ENCODE measurements at places on chromosomes 16 and 17.
A peak's percentile ranks its signal among the peaks of the same experiment; 100 is the strongest.

DNA sequence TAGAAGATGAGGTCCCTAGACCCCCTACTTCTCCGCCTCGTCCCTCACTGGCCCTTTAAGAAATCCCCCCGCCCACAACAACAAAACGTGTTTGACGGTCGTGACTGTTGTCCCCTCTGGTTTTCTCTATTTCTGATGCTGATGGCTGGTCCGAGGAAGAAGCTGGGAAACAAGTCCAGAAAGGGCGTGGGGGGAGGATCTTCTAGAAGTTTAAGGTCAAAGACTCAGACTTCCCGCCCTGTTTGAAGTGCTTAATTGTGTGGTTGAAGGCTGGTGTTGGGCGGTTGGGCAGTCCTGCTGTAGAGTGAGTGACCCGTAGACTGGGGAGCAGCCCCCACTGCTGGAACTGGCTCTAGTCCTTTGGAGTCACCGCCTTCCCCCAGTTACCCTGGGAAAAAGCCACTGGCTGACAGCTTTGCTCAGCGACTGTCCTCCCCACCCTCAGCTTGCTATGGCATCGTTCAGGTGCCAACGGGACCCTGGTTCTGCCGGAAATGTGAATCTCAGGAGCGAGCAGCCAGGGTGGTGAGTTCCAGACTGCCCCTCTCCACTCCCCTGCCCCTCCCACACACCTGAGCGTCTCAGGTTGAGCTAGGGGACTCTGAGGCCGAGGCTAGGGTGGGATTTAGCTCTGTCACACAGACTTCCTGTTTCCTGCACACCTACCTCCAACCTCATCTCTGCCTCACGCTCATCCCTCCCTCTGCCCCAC, 1.6 kb downstream of the MLLT6 start:
- DNase-seq, result no peak

DNA sequence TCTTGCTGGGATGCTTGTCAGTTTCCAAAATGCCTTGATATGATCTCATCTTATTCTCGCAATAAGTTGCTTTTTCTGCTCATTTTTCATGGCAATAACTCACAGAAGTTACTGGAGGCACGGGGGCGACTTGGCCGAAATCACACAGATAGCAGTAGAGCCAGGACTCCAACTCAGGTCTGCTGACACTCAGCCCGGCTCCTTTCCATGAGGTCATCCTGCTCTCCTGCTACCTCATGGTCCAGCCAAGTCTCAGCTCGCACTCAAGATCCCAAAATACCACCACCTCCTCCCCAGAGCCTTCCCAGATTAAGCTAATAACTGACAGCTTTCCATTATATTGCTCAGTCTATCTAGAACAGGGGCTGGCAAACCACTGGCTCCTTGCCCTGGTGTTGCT, 269.5 kb downstream of the MAP2K4 start:
- no peak for DNase-seq

GRCh38 chr17:73198930-73199260, 6.0 kb downstream of the COG1 start:
- DNase-seq, result no peak

GRCh38 chr17:2335726-2336214, 487 bp downstream of the TSR1 start:
- no peak for DNase-seq

GRCh38 chr17:50148226-50149090, 2.0 kb downstream of the PPP1R9B start:
- DNase-seq, result peak; percentile 81

GRCh38 chr16:24346734-24347133, 90.6 kb downstream of the CACNG3 start:
- no peak for DNase-seq

GRCh38 chr17:64484380-64484779, 12.5 kb downstream of the POLG2 start:
- DNase-seq, result no peak

GRCh38 chr16:13289515-13289914, 388.1 kb downstream of the SHISA9 start:
- no peak for DNase-seq

- DNase-seq, result no peak
Measured at GRCh38 chr17:43615330-43616028, 46.2 kb downstream of the MEOX1 start.

DNA sequence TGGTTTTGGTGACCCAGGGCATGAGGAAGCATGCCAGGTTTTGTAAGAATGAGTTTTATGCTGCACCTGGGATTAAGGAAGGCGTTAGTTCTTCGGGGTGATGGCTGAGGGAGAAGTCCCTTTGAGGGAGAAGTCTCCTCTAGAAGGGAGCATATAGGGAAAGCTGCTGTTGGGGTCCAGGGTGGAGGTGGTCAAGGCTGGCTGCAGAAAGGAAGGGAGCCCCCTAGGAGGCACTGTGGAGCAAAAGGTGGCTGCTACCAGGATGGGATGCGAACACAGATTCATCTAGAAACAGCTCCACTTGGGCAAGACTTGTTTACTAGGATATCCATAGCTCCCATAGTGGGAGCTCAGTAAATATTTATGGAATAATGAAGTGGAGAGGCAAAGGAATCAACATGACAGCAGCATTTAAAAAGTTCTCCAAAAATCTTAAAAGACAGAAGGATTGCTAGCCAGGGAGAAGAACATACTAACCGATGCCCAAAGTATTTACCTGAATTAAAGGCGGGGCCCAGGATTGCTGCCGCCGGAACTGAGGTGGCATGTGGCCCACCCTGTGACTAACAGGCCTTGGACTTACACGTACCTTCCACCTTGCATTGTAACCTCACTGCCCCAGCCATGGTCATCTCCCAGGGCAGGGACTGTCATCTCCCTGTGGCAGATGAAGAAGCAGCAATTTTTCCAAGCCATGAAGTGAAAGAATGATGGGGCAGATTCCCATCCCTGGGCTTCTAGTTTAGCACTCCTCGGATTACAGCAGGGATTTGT, 7.1 kb upstream of the LPCAT2 start:
- no peak for DNase-seq

DNA sequence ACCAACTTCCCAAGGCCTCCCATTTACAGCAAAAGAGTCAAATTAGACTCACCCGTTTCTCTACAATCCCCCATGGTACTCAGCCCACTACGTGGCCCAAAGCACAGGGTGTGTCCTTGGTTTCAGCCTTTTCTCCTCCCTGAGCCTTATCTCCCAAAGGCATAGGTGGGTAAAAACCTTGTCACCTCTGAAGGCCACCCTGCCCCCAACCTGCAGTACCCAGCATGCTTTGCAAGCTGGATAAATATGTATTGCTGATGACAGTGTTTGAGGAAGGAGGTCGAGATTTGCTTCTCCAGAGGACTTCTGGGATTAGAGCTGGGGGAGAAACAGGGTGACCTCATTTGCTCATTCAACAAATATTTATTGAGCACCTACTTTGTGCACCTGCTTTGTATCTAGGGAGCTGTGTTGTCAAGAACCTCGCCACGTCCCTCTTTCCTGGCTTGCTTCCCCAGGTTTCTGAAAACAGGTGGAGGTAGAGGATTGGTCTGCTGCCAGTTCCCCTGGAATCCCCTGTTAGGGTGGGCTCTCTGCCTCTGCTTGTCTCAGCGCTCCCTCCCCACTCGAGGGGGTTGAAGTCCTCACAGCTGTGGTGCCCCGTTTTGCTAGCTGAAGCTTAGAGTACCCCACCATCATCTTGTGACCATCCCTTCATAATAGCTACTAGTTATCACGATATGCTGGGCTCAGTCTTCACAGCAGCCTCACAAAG, 3.0 kb downstream of the LASP1 start:
- no peak for DNase-seq

DNA sequence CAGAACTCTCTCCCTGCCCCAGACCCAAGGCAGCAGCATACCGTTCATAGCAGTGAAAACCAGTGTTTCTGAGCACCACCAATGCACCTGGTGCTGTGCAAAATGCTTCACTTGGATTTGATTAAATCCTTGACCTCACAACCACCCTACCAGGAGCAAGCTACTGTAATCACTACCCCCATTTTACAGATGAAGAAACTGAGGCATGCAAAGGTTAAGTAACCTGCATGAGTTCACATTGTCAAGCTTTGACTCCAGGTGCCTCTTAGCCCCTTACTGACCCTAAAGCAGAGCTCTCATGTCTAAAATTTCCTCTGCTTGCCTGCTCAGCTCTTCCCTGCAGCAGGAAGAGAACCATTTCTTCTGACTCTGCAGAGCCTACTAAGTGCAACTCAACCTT, 34.2 kb upstream of the GOSR2 start:
- DNase-seq, result no peak

DNA sequence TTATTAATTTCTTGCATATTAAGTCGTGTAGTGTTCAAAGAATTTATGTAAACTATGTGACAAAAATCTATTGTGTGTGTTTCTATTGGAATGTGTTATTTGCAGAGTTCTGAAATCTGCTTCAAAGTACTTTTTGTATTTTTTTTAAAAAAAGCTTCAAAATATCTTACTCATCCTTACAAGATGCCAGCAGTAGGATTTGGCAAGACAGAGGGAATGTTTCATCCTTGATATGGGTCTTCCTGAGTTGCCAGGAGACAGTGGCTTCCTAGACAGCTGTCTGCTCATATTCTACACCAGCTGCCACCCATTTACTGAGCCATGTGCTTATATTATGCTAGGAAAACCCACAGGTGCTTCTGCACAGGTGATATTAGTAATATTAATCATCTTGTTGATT, 36.4 kb downstream of the EFCAB5 start:
- DNase-seq, result no peak

GRCh38 chr17:2090804-2091534, 36.1 kb downstream of the HIC1 start:
- DNase-seq, result no peak

- no peak for DNase-seq
Measured at GRCh38 chr17:4248504-4249277, 15.1 kb downstream of the ANKFY1 start.

GRCh38 chr17:393806-394717, 41.5 kb upstream of the RPH3AL start:
- no peak for DNase-seq

DNA sequence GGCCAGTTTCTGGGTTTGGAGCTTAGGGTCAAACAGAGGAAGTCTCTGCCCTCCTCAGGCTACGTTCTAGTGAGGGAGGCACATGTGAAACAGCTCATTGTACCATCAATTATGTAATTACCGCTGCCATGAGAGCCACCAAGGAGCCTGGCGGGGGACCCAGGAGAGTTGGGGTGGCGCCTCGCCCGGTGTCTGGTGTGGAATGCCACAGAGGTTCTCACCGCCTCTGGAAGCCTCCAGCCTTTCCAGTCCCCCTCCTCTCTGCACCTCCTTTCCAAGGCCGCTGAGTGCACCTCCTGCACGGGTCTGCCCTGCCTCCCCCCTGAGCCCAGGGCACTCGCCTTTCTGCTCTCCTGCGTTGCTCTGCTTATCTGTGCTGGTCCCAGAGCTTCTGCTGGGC, 51.4 kb downstream of the SREBF1 start:
- no peak for DNase-seq

DNA sequence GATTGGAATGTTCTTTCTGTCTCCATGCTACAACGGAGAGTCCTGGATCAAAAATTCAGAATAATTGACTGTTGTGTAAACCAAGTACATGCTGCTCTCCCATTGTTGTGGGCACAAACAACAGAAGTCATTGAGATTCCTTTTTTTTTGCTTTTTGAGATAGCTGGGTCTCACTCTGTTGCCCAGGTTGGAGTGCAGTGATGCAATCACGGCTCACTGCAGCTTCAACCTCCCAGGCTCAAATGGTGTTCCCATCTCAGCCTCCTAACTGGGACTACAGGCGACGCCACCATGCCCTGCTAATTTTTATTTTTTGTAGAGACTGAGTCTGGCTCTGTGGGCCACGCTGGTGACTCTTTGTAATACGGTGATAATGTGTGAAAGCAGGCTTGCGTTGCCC, 24.5 kb downstream of the NDE1 start:
- DNase-seq, result no peak

DNA sequence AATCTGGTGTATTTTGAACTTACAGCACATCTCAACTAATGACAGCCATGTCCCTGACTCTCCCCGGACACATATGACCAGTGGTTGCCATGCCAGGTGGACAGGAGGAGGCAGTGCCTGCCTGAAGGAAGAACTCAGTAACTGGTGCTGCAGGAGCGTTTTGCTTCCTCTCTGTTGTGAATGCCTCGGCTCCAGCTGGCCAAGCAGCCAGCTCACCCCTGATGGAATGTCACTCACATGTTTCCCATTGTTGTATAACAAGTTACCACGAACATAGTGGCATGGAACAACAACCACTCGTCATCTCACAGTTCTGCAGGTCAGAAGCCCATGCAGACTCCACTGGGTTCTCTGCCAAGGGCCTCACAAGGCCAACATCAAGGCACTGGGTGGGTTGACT, 20.1 kb upstream of the IRF8 start:
- no peak for DNase-seq

DNA sequence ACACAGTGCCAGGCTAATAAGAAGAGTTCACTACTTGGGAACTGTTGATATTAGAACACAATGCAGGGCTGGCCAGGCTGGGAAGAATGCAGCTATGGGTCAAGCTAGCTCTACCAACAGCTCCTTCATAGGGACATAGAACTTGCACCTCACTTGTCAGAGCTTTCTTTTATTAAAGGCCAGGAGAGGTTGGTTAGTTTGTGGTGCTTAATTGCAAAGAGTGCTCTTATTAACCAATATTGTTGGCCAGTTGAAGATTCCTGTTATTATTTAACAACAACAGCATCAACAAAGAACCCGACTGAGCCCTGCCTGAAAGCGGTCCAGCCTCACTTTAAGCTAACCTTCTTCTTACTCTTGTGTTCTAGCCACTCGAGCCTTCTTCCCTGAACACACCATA, 43.4 kb upstream of the ANKFN1 start:
- no peak for DNase-seq

- no peak for DNase-seq
Measured at GRCh38 chr16:50835358-50836060, 93.6 kb downstream of the CYLD start.

DNA sequence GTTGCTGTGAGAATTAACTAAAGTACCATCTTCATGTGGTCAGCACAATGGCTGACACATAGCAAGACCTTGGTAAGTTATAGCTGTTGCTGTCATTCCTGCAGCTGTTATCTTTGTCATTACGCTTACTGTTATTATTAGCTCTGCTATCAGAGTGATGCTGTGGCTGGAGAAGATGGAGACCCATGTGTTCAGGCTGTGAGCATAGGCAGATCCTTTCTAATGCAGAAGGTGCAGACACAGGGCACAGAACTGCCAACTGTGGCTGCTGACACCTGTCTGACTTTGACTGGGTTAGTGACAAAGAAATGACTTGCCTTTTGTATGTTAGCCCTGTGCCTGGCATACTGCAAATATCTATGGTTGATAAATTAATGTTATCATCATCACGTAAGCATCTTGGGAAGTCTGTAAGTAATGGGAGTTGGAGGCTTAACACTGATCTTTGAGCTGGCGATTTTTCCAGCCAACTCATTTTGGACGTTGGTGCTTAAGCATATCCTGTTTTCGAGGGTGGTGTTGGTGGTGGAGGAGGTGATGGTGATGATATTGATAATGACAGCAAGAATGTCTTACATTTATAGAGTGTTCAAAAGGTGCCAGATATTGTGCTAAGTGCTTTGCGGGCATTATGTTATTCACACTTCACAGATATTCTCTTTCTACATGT, 695.3 kb downstream of the WWOX start:
- no peak for DNase-seq

GRCh38 chr16:88737298-88738150, 31.2 kb downstream of the CTU2 start:
- DNase-seq, result peak; percentile 85
